Ascending aorta (tissue), 2 donors: ENCODE measurements at places on chromosomes 5 and 9. TPM values are rescaled to one million over a fixed set of nuclear protein-coding genes. Genes with fewer than 3 reads are reported as not detected.

Gene IRX2
- not detected for total RNA-seq

Gene CACFD1
- total RNA-seq, result 24.8 TPM

Gene HBEGF
- total RNA-seq, result 3.0 TPM

Gene SPACA9
- 5.9 TPM for total RNA-seq

Gene INSL4
- not detected for total RNA-seq

Gene SLC27A6
- 0.43 TPM for total RNA-seq

Gene C5orf46
- 62.8 TPM for total RNA-seq

- DNase-seq, result no peak
- H3K27ac ChIP-seq, result no peak overlapping the region
- no peaks in the 10 kb centered on the region for H3K4me1 ChIP-seq
- H3K27me3 ChIP-seq, result no peaks in the 10 kb centered on the region
- no peaks in the 10 kb centered on the region for H3K36me3 ChIP-seq
Measured at GRCh38 chr5:115423051-115423450, 121.5 kb downstream of the FEM1C start.

- H3K27me3 ChIP-seq, result no peaks in the 10 kb centered on the region
- no peak for DNase-seq
- H3K36me3 ChIP-seq, result peaks cover 5% of the 10 kb centered on the region
- H3K4me1 ChIP-seq, result no peaks in the 10 kb centered on the region
- no peak overlapping the region for H3K27ac ChIP-seq
Measured at GRCh38 chr9:133065070-133065388, 3.2 kb downstream of the CEL start.

DNA sequence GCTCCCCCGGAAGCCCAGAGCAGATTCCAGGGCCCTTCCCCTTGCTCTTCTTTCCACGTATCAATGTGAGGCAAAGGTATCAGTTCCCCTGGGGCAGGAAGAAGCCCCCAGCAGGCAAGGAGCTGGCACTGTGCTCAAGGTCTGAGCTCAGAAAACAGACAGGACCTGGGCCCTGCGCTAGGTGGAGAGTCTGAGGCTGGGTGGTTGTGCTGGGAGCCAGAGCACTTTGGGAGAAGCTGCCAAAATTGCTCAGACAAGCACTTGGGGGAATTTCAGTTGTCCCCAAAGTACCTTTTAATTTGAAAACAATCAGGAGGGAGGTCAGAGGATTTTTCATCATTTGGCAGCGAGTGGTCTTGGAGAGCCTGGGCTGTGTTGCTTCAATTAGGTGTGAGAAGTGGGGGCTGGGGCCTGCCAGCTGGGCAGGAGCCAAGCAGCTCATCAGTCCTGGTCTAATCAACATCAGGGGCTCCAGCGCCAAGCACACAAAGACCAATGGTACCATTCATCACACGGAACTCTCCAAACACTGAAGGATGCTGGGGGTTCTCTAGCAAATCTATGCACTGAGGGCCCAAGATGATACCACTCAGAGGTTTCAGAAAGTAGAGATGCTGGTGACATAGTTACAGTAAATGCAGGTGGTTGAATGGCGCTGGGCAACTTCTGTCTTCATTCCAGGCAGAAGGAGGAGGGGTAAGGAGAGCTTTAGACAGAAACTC lies 176.5 kb downstream of the SNX18 start:
- H3K27ac ChIP-seq, result peak overlapping the region; percentile 76
- no peak overlapping the region for H3K4me3 ChIP-seq
- H3K27me3 ChIP-seq, result no peaks in the 10 kb centered on the region
- peaks cover 23% of the 10 kb centered on the region for H3K4me1 ChIP-seq

- no peaks in the 10 kb centered on the region for H3K36me3 ChIP-seq
- H3K4me3 ChIP-seq, result no peak overlapping the region
- H3K27ac ChIP-seq, result no peak overlapping the region
- H3K4me1 ChIP-seq, result no peaks in the 10 kb centered on the region
- DNase-seq, result no peak
Measured at GRCh38 chr5:1140171-1140817, 28.4 kb upstream of the SLC12A7 start.

GRCh38 chr5:1792842-1793266 lies 6.8 kb downstream of the MRPL36 start:
- no peaks in the 10 kb centered on the region for H3K36me3 ChIP-seq
- no peak for DNase-seq
- peaks cover 3% of the 10 kb centered on the region for H3K4me1 ChIP-seq
- no peaks in the 10 kb centered on the region for H3K27me3 ChIP-seq

- no peak overlapping the region for H3K27ac ChIP-seq
- H3K4me3 ChIP-seq, result no peak overlapping the region
- H3K27me3 ChIP-seq, result no peaks in the 10 kb centered on the region
- H3K36me3 ChIP-seq, result peaks cover 12% of the 10 kb centered on the region
- H3K4me1 ChIP-seq, result peaks cover 7% of the 10 kb centered on the region
Measured at GRCh38 chr5:78626009-78626571, 22.5 kb downstream of the LHFPL2 start.

GRCh38 chr9:87853876-87854579 lies 28.6 kb upstream of the SPATA31E1 start:
- H3K27me3 ChIP-seq, result no peaks in the 10 kb centered on the region
- peak; percentile 30 for DNase-seq
- no peaks in the 10 kb centered on the region for H3K4me1 ChIP-seq
- no peak overlapping the region for H3K4me3 ChIP-seq
- no peak overlapping the region for H3K27ac ChIP-seq
- no peaks in the 10 kb centered on the region for H3K36me3 ChIP-seq

DNA sequence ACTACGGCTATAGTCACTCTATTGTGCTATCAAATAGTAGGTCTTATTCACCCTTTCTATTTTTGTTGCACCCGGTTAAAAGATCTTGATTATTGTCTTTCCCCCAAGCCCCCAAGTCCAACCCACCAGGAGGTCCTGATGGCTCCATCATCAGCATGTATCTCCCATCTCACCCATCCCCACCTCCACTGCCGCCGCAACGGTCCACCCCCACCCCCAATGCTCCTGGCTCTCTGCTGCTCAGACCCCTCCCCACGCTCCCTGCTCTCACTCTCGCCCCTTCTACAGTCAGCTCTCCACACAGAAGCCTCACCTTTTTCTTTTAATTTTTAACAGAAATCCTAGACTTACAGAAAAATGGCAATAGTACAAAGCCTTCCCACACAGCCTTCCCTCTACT lies 51.5 kb upstream of the SH3PXD2B start:
- H3K4me3 ChIP-seq, result no peak overlapping the region
- no peaks in the 10 kb centered on the region for H3K4me1 ChIP-seq
- no peak overlapping the region for H3K27ac ChIP-seq
- peak; percentile 38 for DNase-seq

DNA sequence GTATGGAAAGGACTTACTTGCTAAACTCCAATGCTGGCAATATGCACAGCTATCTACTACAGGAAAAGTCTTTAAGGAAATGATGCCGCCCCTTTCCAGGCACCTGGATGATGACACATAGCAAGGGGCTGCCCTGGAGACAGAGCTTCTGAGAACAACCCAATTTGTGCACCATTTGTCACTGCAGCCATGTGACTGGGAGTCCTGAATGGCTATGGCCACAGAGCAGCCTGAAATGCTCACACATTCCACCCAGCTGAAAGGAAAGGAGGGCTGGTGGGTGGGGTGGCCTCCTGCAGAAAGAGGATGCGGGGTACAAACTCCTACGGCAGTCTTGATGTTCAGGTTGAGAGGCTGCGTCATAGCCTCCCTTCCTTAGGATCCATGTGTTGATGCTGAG lies 70.1 kb upstream of the FSTL4 start:
- no peaks in the 10 kb centered on the region for H3K27me3 ChIP-seq
- peaks cover 6% of the 10 kb centered on the region for H3K4me1 ChIP-seq
- no peaks in the 10 kb centered on the region for H3K36me3 ChIP-seq
- no peak overlapping the region for H3K27ac ChIP-seq

DNA sequence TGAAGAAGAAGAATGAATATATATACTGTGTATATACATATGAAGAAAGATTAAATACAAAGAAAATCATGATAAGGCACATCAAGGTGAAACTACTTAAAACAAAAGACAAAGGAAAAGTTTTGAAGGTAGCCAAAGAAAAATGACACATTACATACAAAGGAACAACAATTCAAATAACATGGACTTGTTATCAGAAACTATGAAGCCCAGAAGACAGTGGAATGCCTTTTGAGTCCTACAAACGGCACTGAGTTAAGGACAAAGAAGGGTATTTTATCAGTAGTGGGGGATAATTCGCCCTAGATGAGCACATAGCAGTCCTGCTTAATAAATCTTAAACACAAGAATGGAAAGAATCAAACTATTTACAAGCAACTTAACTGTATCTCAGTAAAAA lies 77.8 kb downstream of the CAAP1 start:
- no peaks in the 10 kb centered on the region for H3K4me1 ChIP-seq
- no peaks in the 10 kb centered on the region for H3K36me3 ChIP-seq
- no peak overlapping the region for H3K4me3 ChIP-seq
- H3K27ac ChIP-seq, result no peak overlapping the region
- DNase-seq, result no peak
- no peaks in the 10 kb centered on the region for H3K27me3 ChIP-seq

DNA sequence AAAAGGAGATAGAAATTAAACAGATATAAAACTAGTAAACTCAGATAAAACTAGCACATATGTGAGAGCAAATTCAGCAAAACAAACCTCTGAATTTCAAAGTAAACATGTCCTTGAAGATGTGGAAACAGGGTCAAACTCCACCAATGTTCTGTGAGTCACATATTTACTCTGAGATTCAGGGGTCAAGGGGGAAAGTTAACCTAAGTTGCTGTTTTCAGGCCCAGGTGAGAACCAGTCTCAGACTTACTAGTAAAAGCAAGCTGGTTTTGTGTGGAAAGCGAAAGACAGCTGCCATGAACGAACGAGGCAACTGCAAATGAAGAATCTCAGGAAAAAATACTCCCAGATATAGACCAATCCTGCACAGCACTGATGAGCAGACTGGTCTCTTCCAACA lies 29.0 kb downstream of the PSMB7 start:
- no peak for DNase-seq
- no peak overlapping the region for H3K4me3 ChIP-seq
- H3K4me1 ChIP-seq, result no peaks in the 10 kb centered on the region

DNA sequence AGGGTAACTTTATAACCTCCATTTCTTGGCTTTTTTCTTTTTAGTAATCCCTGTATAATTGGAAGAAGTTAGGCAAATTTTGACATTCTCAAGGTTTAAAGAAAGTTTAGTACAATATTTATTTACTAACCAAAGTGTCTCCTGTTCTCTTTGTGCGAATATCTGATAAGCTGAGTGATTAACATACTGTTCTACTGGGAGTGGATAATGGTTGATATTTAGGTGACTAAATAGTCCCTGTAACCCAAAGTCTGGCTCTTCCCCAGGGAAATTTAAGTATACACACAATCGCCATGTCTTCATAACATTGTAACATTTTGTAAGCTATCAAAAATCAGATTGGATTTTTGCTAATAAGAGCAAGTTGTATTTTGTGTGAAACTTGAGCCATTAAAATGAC lies 40.0 kb downstream of the CCNH start:
- H3K36me3 ChIP-seq, result peaks cover 7% of the 10 kb centered on the region
- no peak overlapping the region for H3K27ac ChIP-seq
- no peak for DNase-seq
- H3K4me3 ChIP-seq, result no peak overlapping the region
- no peaks in the 10 kb centered on the region for H3K4me1 ChIP-seq

GRCh38 chr5:61588216-61588615 lies 256.2 kb downstream of the ZSWIM6 start:
- H3K4me3 ChIP-seq, result no peak overlapping the region
- H3K27me3 ChIP-seq, result no peaks in the 10 kb centered on the region
- no peaks in the 10 kb centered on the region for H3K36me3 ChIP-seq

DNA sequence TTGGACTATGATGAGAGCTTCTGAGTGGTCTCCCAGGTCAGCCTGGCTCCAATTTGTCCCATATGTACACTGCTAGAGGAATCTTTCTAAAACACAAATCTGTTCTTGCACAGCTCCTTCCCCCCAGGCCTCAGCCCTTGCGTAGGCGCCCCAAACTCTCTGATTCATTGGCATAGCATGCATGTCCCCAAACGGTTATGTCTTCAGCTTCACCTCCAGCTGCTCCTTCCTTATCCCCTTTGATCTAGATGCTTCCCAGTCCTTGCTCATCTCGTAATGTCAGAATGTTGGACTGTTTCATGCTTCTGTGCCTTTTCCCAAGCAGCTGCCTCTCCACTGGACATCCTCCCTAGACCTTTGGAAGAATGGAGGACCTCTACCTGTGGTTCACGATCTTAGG lies 60.1 kb upstream of the BASP1 start:
- no peaks in the 10 kb centered on the region for H3K36me3 ChIP-seq
- DNase-seq, result no peak
- H3K4me3 ChIP-seq, result no peak overlapping the region
- no peak overlapping the region for H3K27ac ChIP-seq

DNA sequence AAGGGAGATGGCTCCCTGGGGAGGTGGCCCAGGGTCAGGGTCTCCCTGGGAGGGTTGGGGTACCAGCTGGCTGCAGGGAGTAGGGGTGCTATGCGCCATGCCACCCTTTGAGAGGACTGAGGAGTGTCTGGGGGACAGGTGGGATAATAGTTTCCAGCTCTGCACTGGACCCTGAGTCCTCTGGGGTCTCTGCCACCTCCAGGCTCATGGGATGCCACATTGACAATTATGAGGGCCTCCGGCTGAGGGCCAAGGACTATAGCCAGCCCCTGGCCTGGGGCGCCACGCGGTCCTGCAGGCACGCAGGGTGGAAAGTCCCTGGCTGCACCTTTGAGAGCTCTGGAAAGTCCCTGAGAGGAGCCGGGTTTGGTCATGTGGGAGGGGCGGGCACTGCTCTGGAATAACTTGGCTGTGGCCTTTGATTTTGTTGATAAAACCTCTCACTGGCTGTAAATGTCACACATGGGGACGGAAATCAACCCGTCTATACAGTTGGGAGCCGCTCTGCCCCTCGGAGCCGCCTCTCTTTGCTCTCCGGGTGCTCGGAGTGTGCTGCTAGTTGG lies 16.0 kb downstream of the TRAF2 start:
- peak overlapping the region; percentile 80 for H3K27ac ChIP-seq
- peak; percentile 83 for DNase-seq
- peak overlapping the region; percentile 38 for H3K4me3 ChIP-seq
- peaks cover 17% of the 10 kb centered on the region for H3K4me1 ChIP-seq
- no peaks in the 10 kb centered on the region for H3K27me3 ChIP-seq
- peaks cover 6% of the 10 kb centered on the region for H3K36me3 ChIP-seq

GRCh38 chr5:138610918-138611677 lies 35.9 kb upstream of the HSPA9 start:
- no peaks in the 10 kb centered on the region for H3K36me3 ChIP-seq
- DNase-seq, result no peak
- H3K27ac ChIP-seq, result no peak overlapping the region

GRCh38 chr5:58649716-58650115 lies 66.8 kb downstream of the RAB3C start:
- H3K4me3 ChIP-seq, result no peak overlapping the region
- H3K27me3 ChIP-seq, result no peaks in the 10 kb centered on the region
- H3K4me1 ChIP-seq, result no peaks in the 10 kb centered on the region
- DNase-seq, result no peak
- no peak overlapping the region for H3K27ac ChIP-seq

- peaks cover 63% of the 10 kb centered on the region for H3K36me3 ChIP-seq
- H3K27ac ChIP-seq, result no peak overlapping the region
- H3K4me1 ChIP-seq, result peaks cover 23% of the 10 kb centered on the region
- DNase-seq, result peak; percentile 61
- H3K4me3 ChIP-seq, result no peak overlapping the region
Measured at GRCh38 chr9:129637673-129638439, 4.1 kb downstream of the ASB6 start.

- no peaks in the 10 kb centered on the region for H3K36me3 ChIP-seq
- DNase-seq, result no peak
- H3K4me1 ChIP-seq, result no peaks in the 10 kb centered on the region
- no peaks in the 10 kb centered on the region for H3K27me3 ChIP-seq
- H3K27ac ChIP-seq, result no peak overlapping the region
- no peak overlapping the region for H3K4me3 ChIP-seq
Measured at GRCh38 chr5:75756211-75756610, 39.0 kb upstream of the POC5 start.

- no peak for DNase-seq
- no peaks in the 10 kb centered on the region for H3K4me1 ChIP-seq
- H3K27ac ChIP-seq, result no peak overlapping the region
- H3K36me3 ChIP-seq, result no peaks in the 10 kb centered on the region
- no peaks in the 10 kb centered on the region for H3K27me3 ChIP-seq
- H3K4me3 ChIP-seq, result no peak overlapping the region
Measured at GRCh38 chr9:26802921-26803320, 89.7 kb downstream of the CAAP1 start.
